Activated CD4-positive, alpha-beta memory T cell treated with anti-CD3 and anti-CD28 coated beads, Interleukin-2, amount 10 ng/mL, durations not matched to agents 7 days and 5 days (primary cell): ENCODE measurements at places on chromosomes 1 and 21.
A peak's percentile ranks its signal among the peaks of the same experiment; 100 is the strongest.

GRCh38 chr1:89151047-89151446 lies 24.8 kb downstream of the GBP7 start:
- H3K36me3 ChIP-seq: peaks cover 3% of the 10 kb centered on the region
- H3K4me1 ChIP-seq: peaks cover 2% of the 10 kb centered on the region
- no peak overlapping the region for H3K4me3 ChIP-seq
- H3K27ac ChIP-seq: no peak overlapping the region
- H3K27me3 ChIP-seq: peaks cover 8% of the 10 kb centered on the region

DNA sequence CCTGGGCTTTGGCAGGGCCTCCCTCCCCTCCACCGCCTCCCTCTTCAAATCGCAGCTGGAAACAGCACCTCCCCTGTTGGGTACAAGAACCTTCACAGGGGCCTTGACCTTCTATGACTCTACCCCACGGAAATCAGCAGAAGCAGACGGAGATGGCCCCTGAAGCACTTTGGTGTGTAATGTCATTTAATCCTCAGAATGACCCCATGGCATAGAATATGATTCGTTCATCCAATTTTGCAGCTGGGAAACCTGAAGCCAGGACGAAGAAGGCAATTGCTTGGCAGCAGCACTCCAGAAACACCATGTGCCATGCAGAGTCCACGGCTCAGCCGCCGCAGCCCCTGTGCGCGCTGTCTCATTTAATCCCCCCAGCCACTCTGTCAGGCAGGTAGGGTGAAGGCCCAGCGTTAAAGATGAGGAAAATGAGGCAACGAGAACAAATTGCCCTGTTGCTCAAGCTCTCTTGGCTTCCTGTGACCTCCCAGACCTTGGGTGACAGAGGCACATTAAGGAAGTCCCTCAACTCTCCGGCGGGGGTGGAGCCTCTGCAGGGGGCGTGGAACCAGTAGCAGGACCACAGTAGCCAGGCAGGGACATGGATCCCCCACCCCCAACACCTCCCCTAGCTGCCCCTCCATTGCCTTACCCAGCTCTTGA lies 25.8 kb upstream of the LAPTM5 start:
- peaks cover 5% of the 10 kb centered on the region for H3K4me1 ChIP-seq
- no peak overlapping the region for H3K27ac ChIP-seq
- no peak overlapping the region for H3K4me3 ChIP-seq
- H3K36me3 ChIP-seq: no peaks in the 10 kb centered on the region
- DNase-seq: no peak
- peaks cover 15% of the 10 kb centered on the region for H3K27me3 ChIP-seq

DNA sequence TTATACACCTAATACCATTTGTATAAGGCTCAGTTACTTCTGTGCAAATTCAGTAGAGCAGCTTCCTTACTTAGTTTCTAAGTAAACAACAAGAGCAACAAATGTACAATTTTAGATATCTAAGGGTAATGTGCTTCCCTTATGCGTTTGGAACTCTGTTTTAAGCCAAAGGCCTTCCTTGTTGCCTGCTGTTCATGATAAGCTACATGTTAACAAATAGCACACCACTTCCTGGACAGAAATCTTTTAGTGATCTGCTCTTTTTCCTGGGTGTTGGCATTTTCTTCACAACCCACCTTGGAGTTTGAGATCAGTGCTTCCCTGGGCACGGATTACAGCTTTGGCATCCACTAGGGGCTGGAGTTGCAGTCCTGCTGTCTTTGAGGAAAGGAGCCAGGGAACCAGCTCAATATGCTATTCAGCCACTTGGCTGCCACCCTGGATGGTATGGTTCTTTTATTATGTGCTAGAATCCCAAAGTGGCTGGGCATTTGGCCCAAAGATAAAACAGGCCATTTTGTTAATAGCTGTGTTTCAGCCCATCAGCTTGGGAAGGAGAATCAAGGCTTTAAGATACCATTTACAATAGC lies 55.6 kb upstream of the ADAR start:
- no peak overlapping the region for H3K27ac ChIP-seq
- no peak overlapping the region for H3K4me3 ChIP-seq
- H3K4me1 ChIP-seq: peaks cover 5% of the 10 kb centered on the region
- no peaks in the 10 kb centered on the region for H3K36me3 ChIP-seq
- H3K27me3 ChIP-seq: peaks cover 35% of the 10 kb centered on the region
- DNase-seq: no peak

DNA sequence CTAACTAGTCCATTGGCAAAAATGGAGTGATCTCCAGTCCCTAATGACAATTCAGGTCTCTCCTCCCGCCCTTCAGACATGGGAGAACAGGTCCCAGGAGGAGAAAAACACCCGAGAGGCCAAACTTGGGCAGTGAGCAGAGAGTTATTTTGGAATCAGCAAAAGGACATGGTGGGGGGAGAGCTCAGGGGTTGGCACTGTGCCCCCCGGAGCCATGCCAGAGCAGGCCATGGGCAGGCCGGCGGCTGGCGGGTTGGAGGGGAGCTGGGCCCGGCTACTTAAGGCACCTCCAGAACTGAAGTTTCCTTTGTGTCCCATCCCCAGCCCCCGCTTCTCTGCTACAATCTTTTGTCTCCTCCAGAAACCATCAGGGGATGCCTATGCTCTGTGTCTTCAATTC lies 7.1 kb downstream of the LGR6 start:
- H3K27me3 ChIP-seq: peaks cover 18% of the 10 kb centered on the region
- H3K27ac ChIP-seq: no peak overlapping the region
- H3K4me1 ChIP-seq: peaks cover 14% of the 10 kb centered on the region

DNA sequence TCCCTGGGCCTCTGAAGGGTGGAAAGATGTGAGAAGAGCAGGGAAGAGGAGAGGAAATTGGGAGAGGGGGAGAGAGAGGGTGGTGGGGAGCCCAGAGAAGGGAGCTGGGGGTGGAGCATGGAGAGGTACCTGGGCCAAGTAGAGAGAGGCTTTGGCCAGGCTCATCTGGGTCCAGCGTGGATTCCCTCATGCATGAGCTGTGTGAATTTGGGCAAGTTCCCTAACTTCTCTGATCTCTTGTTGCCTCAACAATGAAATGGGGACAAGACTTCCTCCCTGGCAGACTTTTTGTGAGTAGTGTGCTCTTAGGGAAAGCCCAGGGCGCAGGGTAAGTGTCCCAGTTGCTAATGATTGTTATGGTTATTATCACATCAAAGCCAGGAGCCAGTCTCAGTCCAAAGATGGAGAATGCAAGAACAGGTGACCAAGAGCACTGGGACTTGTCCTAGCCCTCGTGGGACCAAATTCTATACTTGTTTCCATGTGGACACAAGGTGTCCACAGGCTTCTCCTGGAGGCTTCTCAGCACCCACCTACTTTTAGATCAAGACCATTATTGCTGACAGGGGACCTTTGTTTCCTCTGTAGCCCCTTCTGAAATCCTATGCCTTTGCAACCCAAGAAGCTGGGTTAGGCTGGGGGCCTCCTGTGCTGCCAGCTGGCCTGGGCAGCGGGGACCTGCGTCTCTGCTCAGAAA lies 13.9 kb downstream of the IL6R start:
- H3K4me3 ChIP-seq: peak overlapping the region; percentile 40
- peaks cover 2% of the 10 kb centered on the region for H3K36me3 ChIP-seq
- H3K27me3 ChIP-seq: no peaks in the 10 kb centered on the region
- peaks cover 53% of the 10 kb centered on the region for H3K4me1 ChIP-seq
- H3K27ac ChIP-seq: peak overlapping the region; percentile 77

DNA sequence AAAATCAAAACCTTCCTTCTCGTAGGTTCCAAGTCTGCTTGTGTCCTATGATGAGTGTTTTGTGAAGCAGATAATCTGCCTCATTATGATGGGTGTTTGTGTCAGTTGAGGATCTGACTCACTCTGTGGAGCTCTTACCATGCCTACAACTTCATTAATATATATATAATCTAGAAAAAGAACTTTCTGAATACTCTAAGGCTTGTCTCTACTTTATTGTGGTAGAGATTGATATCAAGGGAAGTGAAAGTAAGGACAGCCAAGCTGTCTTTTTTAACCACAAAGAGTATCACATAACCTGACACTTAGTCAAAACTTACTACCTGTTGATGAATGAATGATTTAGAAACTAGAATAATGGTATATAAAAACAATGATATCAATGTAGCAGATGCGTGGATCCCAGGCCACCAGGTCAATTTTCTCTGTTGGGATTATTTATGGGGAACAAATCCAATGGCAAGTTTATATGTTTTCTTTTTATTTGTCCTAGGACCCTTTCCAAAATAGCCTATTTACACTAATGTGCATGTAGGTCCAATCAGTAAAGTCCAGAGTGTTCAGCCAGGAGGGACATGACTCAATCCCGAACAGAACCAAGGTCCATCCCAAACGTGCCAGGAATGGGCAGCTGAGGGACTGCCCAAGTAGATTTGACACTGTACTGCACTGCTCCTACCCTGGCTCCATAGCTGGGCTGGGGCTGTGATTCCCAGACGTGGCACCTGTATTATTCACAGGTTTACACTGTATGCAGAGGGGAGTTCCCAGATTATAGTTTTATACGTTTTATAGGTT lies 182.3 kb upstream of the GREM2 start:
- no peaks in the 10 kb centered on the region for H3K36me3 ChIP-seq
- peaks cover 1% of the 10 kb centered on the region for H3K4me1 ChIP-seq
- no peak overlapping the region for H3K27ac ChIP-seq
- H3K4me3 ChIP-seq: no peak overlapping the region

DNA sequence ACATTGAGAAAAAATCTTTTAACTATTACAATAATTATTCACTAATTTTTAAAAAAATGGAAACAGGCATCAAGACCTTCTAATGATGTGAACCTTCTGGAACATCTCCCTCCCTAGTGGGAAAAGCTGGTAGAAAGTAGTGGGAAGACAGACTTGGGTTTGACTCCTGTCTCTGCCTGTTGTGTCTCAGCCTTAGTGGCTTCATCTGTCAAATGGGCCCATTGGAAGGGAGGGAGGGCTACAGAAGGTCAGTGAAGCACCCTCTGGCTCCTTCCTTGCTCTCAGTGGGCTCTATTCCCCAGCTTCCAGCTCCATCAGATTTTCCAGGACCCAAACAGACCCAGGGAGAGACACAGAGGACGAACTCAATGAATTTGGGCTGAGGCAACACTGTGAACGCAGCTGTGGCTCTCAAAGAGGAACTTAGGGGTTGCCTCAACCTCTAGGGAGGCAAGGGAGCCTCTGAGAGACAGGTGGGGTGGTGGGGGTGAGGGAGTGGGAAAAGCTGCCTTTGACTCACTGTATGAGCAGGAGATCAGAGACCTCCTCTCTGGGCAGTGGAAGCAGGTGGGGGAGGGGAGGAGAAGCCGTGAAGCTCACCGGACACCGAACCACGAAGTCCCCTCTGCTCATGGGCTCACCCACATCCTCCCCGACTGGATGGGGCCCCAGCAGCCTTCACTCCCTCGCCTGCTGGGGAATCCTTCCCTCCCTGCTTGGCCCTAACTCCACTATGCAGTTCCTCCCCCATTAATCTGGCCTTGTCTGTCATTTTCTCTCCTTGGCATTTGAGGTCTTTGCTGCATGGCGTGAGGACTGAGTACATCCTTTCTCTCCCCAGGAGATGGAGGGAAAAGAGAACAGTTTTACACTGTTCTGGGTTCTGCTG lies 4.5 kb downstream of the CNR2 start:
- H3K27me3 ChIP-seq: peaks cover 18% of the 10 kb centered on the region
- no peak overlapping the region for H3K4me3 ChIP-seq
- no peak overlapping the region for H3K27ac ChIP-seq

DNA sequence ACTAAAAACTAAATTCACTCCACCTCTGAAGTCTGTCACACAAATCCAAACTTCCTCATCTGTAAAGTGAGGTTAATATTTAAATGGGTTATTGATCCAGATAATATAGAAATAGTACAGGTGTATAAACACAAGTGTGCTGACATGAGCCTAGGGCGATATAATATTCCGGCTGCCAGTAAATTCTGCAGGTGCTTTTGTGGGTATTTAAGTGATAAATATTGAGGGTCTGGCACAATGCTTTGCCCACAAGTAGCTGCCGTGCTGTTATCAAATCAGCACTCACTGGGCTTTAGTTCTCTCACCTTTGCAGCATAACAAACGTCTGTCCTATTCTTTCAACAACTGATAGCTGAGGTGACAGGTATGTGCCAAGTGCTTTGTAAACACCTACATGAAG lies 7.6 kb downstream of the PABPC4 start:
- peaks cover 40% of the 10 kb centered on the region for H3K4me1 ChIP-seq
- no peaks in the 10 kb centered on the region for H3K27me3 ChIP-seq
- H3K4me3 ChIP-seq: no peak overlapping the region
- H3K36me3 ChIP-seq: peaks cover 86% of the 10 kb centered on the region

DNA sequence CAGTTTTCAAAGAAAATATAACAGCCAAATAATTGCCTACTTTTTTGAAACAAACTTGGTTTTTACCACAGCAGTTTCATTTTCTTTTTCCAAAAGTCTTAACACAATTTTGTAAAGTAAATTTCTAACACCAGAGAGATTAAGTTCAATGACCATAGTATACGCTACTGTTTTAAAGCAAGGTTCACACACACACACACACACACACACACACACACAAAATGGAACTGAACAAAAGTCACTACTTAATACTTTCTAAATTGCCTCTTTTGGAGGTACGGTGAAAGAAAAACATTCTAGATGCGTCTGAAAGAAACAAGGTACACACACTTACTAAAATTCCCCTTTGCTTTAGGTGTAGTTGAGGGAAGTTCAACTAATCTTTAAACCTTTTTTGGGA lies 30.1 kb downstream of the C21orf91 start:
- peaks cover 71% of the 10 kb centered on the region for H3K36me3 ChIP-seq
- DNase-seq: no peak
- H3K4me3 ChIP-seq: peak overlapping the region; percentile 56
- H3K27me3 ChIP-seq: no peaks in the 10 kb centered on the region
- peaks cover 89% of the 10 kb centered on the region for H3K4me1 ChIP-seq

GRCh38 chr1:209387271-209387968 lies 196.1 kb upstream of the CAMK1G start:
- no peak for DNase-seq
- H3K27me3 ChIP-seq: peaks cover 10% of the 10 kb centered on the region
- no peaks in the 10 kb centered on the region for H3K4me1 ChIP-seq
- no peak overlapping the region for H3K4me3 ChIP-seq
- no peaks in the 10 kb centered on the region for H3K36me3 ChIP-seq

DNA sequence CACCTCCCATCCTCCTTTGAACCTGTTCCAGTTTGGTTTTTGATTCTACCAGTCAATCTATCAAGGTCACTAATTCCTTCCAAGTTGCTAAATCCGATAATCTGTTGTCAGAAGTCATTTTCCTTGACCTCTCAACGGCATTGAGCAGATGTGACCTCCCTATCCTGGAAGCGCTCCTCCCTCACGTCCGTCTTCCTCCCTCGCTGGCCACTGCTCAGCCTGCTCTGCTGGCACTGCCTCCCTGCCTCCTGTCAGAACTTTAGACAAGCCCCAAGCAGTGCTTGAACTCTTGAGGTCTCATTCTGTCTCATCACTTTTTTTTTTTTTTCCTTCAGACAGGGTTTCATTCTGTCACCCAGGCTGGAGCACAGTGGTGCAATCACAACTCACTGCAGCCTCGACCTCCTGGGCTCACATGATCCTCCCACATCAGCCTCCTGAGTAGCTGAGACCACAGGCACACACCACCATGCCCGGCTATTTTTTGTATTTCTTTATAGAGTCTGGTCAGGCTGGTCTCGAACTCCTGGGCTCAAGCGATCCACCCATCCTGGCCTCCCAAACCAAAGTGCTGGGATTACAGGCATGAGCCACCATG lies 4.4 kb upstream of the ACOT7 start:
- no peak overlapping the region for H3K27ac ChIP-seq
- peaks cover 7% of the 10 kb centered on the region for H3K27me3 ChIP-seq
- no peak overlapping the region for H3K4me3 ChIP-seq
- peaks cover 23% of the 10 kb centered on the region for H3K4me1 ChIP-seq
- H3K36me3 ChIP-seq: no peaks in the 10 kb centered on the region
